ENCODE measurements at places on chromosomes 4 and X.

DNA sequence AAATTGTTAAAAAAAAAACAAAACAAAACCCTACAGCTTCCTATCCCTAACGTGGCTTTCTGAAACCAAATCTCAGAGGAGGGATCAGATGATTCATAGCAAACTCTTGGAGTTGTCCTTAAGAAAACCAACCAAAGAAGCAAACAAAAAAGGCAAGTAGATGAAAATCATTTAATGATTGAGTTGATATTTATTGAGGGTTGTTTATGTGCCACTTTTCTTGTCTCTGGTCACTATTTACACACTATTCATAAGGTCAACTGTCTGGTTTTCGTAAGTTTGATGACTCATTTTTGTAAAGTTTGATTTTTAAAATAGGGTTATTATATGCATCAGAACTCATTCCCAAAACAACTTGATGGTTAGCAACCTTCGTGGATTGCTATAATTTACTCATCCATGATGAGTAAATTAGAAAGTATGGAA lies 133.4 kb downstream of the UNC5C start:
- no peaks in the 10 kb centered on the region for H3K4me1 ChIP-seq
- H3K27ac ChIP-seq, result no peak overlapping the region
- DNase-seq, result no peak
- H3K4me3 ChIP-seq, result no peak overlapping the region
- H3K27me3 ChIP-seq, result no peaks in the 10 kb centered on the region

DNA sequence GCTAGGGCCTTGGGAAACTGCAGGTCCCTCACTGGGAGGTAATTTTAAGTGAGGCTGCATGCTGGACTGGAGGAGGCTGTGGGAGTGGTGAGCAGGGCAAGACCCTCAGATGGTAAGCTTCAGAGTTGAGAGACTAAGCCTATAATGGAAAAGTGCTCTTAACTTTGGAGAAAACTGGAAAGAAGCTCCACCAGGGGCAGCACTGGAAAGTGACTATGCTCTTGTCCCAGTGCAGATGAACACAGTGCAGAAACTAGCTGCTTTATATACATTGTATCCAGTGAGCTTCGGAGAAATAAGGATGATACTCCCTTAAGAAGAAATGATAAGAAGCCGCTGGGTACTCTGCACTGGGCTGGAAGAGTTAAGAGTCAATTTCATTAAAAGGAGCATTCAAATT lies 3.2 kb upstream of the MAGEB2 start:
- no peaks in the 10 kb centered on the region for H3K36me3 ChIP-seq
- H3K27ac ChIP-seq, result no peak overlapping the region
- DNase-seq, result no peak
- H3K4me3 ChIP-seq, result no peak overlapping the region
- H3K4me1 ChIP-seq, result no peaks in the 10 kb centered on the region

DNA sequence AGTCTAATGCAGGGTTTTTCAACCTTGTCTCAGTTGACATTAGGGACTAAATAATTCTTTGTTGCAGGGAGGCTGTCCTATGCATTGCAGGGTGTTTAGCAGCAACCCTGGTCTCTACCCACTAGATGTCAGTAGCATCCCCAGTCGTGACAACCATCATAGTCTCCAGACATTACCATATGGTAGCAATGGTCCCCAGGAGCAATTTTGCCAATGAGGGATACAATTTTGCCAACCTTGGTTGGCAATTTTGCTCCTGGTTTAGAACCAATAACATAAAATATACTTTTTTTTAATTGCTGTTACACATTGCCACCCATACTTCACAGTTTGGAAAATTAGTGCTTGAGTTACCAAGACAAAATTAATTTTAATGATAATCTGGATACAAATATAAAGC lies 6.0 kb downstream of the EREG start:
- H3K36me3 ChIP-seq, result no peaks in the 10 kb centered on the region
- H3K27me3 ChIP-seq, result no peaks in the 10 kb centered on the region
- no peak for DNase-seq
- H3K4me1 ChIP-seq, result no peaks in the 10 kb centered on the region
- no peak overlapping the region for H3K4me3 ChIP-seq

GRCh38 chr4:100926039-100926717 lies 408.4 kb upstream of the EMCN start:
- no peaks in the 10 kb centered on the region for H3K36me3 ChIP-seq
- H3K27ac ChIP-seq, result no peak overlapping the region
- no peaks in the 10 kb centered on the region for H3K27me3 ChIP-seq
- no peak overlapping the region for H3K4me3 ChIP-seq
- no peak for DNase-seq

DNA sequence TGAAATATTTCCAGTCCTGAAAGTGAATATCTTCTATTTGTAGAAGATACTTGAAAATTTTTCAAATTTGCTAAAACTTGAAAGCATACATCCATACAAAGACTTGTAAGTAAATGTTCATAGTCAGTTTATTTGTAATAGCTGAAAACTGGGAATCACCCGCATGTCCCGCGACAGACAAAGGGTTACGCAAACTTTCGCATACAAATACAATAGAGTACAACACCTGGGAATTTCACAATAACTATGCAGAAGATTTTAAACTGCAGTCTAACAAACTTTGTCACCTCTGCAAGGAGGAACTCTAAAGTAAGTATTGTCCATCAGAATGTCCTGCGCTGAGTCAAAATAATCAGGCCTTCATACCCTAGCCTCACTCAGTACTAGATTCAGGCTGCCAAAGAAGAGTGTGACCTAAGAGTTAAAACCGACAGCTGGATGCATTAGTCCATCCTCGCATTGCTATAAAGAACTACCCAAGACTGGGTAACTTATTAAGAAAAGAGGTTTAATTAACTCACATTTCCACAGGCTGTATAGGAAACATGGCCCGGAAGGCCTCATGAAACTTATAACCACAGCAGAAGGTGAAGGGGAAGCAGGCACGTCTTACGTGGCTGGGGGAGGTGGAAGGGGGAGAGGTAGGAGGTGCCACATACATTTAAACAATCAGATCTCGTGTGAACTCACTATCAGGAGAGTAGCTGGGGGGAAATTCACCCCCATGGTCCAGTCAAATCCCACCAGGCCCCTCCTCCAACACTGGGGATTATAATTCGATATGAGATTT lies 60.4 kb downstream of the MMRN1 start:
- no peaks in the 10 kb centered on the region for H3K36me3 ChIP-seq
- H3K4me1 ChIP-seq, result peaks cover 3% of the 10 kb centered on the region
- H3K4me3 ChIP-seq, result no peak overlapping the region
- no peaks in the 10 kb centered on the region for H3K27me3 ChIP-seq

- no peak overlapping the region for H3K4me3 ChIP-seq
- no peaks in the 10 kb centered on the region for H3K36me3 ChIP-seq
- DNase-seq, result no peak
- no peak overlapping the region for H3K27ac ChIP-seq
Observed at GRCh38 chr4:182297659-182298058, 54.5 kb downstream of the TENM3 start.

DNA sequence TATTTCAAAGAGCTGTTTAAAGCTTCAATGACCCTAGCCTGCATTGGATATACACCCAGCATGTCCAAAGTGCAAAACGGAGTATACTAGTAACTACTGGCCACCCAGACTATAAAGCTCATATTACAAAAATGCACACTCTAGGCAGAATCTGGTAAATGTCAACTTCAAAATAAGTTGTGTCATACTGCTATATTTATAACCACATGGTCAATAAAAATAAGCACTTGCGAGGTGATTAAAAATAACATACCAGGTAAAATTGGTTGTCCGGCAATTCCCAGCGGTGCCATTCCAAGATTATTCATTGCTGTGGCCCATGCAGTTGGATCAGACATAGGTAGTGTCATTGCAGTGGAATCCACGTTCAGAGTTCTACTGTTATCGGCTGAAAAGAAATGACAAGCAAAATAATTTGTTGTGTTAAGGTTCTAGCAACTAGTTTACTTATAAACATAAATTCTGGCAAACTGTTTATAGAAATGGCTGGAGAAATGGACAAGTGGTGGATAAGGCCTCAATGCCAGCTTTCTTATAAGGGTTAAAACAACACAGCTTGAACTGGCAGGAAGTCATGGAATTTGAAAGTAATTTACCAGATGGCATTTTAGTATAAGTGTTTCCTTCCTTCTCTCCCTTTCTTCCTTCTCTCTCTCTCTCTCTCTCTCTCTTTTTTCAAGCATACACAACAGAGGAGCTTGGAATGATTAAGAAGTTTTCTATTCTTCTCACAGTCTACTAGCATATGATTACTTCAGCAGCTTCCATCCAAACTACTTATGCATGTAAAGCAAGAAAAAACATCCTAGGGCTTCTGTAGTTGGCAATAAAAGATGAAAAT lies 199.9 kb downstream of the ENOX2 start:
- H3K4me3 ChIP-seq, result no peak overlapping the region
- H3K36me3 ChIP-seq, result no peaks in the 10 kb centered on the region
- no peak for DNase-seq
- no peaks in the 10 kb centered on the region for H3K27me3 ChIP-seq

GRCh38 chr4:181896614-181897013 lies 346.6 kb upstream of the TENM3 start:
- H3K27me3 ChIP-seq, result no peaks in the 10 kb centered on the region
- H3K27ac ChIP-seq, result no peak overlapping the region
- H3K36me3 ChIP-seq, result no peaks in the 10 kb centered on the region
- no peak overlapping the region for H3K4me3 ChIP-seq
- no peaks in the 10 kb centered on the region for H3K4me1 ChIP-seq
- DNase-seq, result no peak

- no peaks in the 10 kb centered on the region for H3K36me3 ChIP-seq
- no peak overlapping the region for H3K4me3 ChIP-seq
- DNase-seq, result no peak
- no peaks in the 10 kb centered on the region for H3K27me3 ChIP-seq
- H3K27ac ChIP-seq, result no peak overlapping the region
- no peaks in the 10 kb centered on the region for H3K4me1 ChIP-seq
Observed at GRCh38 chr4:147206807-147207206, 261.1 kb upstream of the TTC29 start.
